ENCODE measurements at places on chromosomes 2 and 18.

DNA sequence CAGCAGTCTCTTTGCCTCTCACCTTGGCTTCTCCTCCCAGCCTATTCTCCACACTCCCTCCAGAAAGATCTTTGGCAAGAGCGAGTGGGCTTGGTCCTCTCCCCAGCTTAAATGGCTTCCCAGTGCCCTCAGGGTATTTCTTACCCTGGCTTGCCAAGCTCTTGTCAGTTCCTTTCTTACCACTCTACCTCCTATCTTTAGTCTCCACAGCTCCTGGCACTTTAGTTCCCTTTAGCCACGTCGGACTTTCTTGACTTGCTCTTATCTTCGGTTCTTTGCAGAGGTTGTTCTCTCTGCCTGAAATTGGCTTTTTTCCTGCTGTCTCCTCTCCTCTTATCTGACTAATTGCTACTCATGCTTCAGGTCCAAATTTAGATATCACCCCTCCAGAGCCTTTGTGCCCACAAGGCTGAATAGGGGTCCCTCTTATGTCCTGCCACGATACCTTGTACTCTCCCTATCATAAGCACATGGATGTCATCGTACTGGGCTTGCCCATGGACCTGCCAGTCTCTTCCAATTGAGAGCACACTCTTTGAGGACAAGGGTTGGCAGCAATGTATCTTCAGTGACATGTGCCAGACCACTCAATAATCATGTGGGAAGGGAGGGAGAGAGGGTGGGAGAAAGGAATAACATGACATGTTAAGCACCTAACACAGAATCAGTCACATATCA lies 131.7 kb upstream of the CTAGE1 start:
- no peak for DNase-seq

GRCh38 chr2:169073211-169073962 lies 4.0 kb downstream of the DHRS9 start:
- no peak for DNase-seq

GRCh38 chr2:210003359-210003758 lies 921 bp downstream of the RPE start:
- DNase-seq, result no peak

- DNase-seq, result no peak
These were observed 110.9 kb downstream of the INHBB start for GRCh38 chr2:120456867-120457266.

- DNase-seq, result peak; percentile 5
These were observed 81.9 kb downstream of the CLIP4 start for GRCh38 chr2:29196792-29197788.

- DNase-seq, result no peak
These were observed 9.2 kb upstream of the ERMN start for GRCh38 chr2:157334797-157335196.

GRCh38 chr2:229882583-229882982 lies 39.2 kb downstream of the TRIP12 start:
- no peak for DNase-seq

- no peak for DNase-seq
These were observed 73.5 kb downstream of the CCBE1 start for GRCh38 chr18:59623456-59624368.

DNA sequence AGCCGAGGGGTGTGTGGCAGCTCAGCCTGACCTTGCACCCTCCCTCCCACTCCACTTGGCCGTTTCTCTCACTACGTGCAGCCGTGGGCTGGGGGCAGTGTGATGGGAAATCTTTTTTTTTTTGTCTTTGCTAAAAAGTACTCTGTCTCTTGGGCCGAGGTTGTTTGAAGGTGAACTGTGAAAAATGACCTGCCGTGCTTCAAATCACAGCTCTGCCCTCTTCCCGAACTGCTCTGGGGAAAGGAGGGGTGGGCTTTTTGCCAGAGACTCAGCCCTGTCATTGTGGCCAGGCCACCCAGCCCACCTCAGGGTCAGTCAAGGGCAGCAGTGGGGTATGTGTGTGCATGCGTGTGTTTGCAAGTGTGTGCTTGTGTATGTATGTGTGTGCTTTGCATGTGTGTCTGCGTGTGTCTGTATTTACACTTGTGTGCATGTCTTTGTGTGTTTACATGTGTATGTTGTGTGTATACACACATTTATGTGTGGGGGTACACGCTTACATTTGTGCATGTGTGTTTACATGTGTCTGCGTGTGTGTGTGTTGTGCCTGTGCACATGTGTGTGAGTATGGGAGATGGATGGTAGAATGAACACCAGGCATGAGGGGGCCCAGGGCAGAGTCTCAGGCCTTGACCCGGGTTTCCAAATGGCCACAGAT lies 61.3 kb upstream of the HAAO start:
- DNase-seq, result no peak

DNA sequence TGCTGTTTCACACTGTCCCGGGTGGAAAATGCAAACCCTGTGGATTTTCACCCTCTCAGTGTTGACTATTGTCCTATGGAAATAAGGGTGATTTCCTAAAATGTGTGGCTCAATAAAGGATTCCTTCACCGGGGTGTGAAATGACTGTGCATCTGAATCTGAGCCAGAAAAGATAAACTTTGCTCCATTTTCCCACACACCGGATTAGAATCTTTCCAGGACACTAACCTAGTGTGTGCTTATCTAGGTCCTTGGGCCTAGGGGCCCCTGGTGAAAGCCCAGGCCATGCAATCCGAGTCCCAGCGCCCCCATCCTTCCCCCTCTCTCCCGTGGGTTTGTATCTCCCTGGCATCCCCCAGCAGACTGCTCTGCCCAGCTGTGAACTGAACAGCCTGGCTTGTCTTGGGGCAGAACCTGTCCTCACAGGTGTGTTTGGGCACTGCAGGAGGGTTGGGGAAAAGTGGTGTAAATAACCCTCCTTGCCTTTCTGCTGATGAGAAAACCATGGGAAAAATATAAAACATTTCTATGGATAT lies 17.3 kb downstream of the KLHL29 start:
- DNase-seq, result no peak

DNA sequence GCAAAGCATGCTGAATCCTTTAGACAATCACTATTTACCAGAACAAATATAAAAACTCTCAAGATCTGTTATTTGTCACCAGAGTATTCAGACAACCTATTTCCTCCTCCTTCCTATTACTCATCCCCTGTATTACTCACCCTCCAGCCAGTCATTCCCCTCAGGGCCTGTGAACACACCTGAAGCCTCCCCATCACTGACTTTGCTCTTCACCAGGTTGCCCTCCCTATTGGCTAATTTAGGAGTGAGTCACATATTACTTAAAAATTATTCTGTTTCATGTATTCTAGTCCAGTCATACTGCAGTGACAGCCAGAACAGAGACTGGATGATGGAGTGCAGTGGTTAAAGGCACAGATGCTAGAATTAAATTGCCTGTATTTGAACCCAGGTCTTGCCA lies 3.7 kb upstream of the ATG16L1 start:
- DNase-seq, result no peak

DNA sequence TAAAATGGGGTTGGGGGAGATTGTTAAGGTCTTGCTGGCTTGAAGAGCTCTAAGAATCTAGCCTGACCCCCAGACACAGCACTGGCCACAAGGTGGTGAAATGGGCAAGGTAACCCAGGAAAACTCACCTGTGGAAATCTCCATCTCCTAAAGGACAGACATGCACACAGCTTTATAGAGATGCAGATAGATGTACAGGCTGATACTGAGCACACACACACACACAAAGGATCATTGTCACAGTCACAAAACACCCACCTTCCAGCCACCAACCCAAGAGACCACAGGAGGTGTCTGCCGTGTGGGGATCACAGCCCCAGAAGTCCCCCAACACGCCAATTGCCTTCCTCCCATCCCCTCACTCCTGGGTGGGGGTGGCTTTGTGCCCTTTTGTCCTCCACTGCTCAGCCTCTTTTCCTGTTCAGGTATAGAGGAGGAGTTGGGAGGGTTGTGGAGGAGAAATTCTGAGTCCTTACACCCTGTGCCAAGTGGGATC lies 3.2 kb upstream of the CYP26B1 start:
- DNase-seq, result no peak

DNA sequence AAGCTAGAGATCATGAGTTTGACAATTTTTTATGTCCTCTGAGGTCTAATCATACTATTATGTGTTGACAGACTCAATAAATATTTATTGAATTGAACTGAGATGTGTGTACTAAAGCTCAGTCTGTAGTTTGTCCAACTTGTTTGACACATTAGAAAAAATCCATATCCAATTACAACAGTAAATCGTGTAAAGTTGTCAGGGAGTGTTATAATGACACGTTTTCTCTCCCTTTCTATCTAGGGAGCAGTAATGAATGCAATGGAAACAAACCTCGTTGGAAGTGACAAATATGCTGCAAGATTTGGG lies 28.4 kb downstream of the ITGA4 start:
- no peak for DNase-seq

- DNase-seq, result no peak
These were observed 407.6 kb downstream of the DSEL start for GRCh38 chr18:67108894-67109293.

- no peak for DNase-seq
These were observed 981 bp downstream of the C2orf66 start for GRCh38 chr2:196808083-196808665.

GRCh38 chr2:39107724-39108273 lies 13.1 kb downstream of the SOS1 start:
- no peak for DNase-seq

DNA sequence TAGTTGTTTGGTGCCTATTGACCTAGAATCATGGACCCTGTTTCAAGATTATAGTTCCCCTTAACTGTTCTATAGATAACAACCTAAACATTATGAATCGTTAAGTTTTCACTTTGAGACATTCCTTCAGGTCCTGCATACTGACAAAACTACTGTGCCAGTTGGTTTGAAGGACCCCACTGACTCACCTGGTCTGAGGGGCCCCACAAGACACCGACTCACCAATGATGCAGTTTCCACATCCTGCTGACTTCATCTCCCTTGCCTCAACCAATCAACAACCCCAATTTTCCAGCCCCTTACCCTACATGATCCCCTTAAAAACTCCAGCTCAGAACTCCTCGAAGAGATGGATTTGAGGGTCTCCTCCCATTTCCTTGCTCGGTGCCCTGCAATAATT lies 89.6 kb upstream of the CCDC141 start:
- no peak for DNase-seq

GRCh38 chr2:232481322-232482140 lies 6.1 kb downstream of the ECEL1 start:
- no peak for DNase-seq

GRCh38 chr2:233076749-233077148 lies 16.6 kb downstream of the INPP5D start:
- no peak for DNase-seq

DNA sequence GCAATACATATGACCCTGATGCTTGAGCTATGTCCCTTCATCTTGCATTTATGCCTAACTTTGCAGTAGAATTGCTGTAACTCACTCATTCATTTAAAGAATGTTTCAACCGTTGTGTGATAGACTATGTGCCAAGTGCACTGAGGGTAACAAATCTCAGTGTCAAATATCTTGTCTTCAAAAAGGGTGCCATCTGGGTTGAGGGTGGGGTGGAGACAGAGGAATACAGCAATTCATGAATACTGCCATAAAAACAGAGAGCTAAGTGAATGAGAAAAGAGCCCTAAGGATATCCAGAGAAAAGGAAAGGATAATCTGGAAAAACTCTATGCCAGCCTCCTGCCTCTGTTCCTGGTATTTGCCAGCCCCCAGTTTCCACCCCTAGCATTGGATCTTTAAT lies 1534.4 kb upstream of the PIK3C3 start:
- no peak for DNase-seq

DNA sequence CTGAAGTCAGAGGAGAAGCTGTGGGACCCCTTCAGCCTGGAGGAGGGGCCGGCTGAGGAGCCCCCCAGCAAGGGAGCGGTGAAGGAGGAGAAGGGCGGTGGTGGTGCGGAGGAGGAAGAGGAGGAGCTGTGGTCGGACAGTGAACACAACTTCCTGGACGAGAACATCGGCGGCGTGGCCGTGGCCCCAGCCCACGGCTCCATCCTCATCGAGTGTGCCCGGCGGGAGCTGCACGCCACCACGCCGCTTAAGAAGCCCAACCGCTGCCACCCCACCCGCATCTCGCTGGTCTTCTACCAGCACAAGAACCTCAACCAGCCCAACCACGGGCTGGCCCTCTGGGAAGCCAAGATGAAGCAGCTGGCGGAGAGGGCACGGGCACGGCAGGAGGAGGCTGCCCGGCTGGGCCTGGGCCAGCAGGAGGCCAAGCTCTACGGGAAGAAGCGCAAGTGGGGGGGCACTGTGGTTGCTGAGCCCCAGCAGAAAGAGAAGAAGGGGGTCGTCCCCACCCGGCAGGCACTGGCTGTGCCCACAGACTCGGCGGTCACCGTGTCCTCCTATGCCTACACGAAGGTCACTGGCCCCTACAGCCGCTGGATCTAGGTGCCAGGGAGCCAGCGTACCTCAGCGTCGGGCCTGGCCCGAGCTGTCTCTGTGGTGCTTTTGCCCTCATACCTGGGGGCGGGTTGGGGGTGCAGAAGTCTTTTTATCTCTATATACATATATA lies 46.0 kb downstream of the BOLA3 start:
- DNase-seq, result no peak

- no peak for DNase-seq
These were observed 37.8 kb upstream of the KCNF1 start for GRCh38 chr2:10873790-10874437.

GRCh38 chr18:23053776-23054457 lies 81.4 kb upstream of the CABLES1 start:
- peak; percentile 13 for DNase-seq

- DNase-seq, result no peak
These were observed 187.4 kb upstream of the NCKAP5 start for GRCh38 chr2:133755480-133756300.

- no peak for DNase-seq
These were observed 10.0 kb downstream of the SLC40A1 start for GRCh38 chr2:189570570-189571031.

DNA sequence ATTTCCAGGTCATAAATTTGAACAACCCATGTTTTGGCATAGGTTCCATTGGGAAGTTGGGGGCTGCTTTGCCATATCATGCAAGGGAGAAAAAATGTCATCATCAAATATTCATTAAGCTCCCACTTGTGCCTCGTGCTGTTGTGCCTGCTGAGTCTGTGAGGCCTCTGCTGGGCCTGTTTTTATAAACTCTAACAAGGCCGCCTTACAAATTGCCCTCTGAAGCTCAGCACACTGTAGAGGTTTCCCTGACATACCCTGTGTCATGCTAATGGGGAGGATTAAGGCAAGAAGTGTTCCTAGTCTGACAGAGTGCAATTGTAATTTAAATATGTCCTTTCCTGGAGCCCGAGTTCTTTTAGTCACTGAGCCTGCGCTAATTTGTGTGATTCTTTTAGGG lies 17.6 kb downstream of the OSBPL6 start:
- no peak for DNase-seq

GRCh38 chr18:57287766-57288165 lies 64.6 kb upstream of the ST8SIA3 start:
- DNase-seq, result no peak

- DNase-seq, result no peak
These were observed 519.4 kb downstream of the TDRD15 start for GRCh38 chr2:21643180-21643579.

DNA sequence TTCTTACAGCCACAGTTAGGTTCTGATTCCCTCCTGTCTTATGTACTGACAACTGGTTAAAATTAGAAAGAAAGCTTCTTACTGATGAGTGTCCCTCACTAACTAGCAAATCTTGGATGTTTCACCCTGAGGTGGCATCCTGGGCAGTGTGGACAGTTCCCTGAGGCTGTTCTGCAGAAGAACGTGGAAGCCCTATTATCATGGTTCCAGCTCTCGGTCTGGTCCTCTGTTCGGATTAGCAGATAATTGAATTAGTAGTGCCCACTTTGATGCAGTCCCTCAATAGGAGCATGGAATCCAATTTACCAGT lies 381.7 kb upstream of the NT5C1B start:
- no peak for DNase-seq
